ENCODE measurements at places on chromosomes 5 and 9. TPM values are rescaled to one million over a fixed set of nuclear protein-coding genes. Genes with fewer than 3 reads are reported as not detected.

GRCh38 chr5:169147534-169147933 lies 153.4 kb downstream of the SLIT3 start:
- no peaks in the 10 kb centered on the region for H3K27me3 ChIP-seq
- H3K27ac ChIP-seq = no peak overlapping the region
- no peak for DNase-seq
- H3K36me3 ChIP-seq = no peaks in the 10 kb centered on the region
- H3K4me3 ChIP-seq = no peak overlapping the region

BRIX1 gene
- total RNA-seq = 34.7 TPM

GRCh38 chr5:136484808-136485325 lies 119.5 kb upstream of the TRPC7 start:
- no peaks in the 10 kb centered on the region for H3K4me1 ChIP-seq
- no peak for DNase-seq
- H3K27ac ChIP-seq = no peak overlapping the region
- no peaks in the 10 kb centered on the region for H3K36me3 ChIP-seq
- no peaks in the 10 kb centered on the region for H3K27me3 ChIP-seq
- H3K4me3 ChIP-seq = no peak overlapping the region

- H3K27ac ChIP-seq = no peak overlapping the region
- H3K27me3 ChIP-seq = no peaks in the 10 kb centered on the region
- no peak overlapping the region for H3K4me3 ChIP-seq
- no peak for DNase-seq
- no peaks in the 10 kb centered on the region for H3K36me3 ChIP-seq
Measured at GRCh38 chr5:155540000-155540595, 526.5 kb downstream of the KIF4B start.

SPACA9 gene
- total RNA-seq = 5.2 TPM

ITGA2 gene
- 0.79 TPM for total RNA-seq

GRCh38 chr9:5449521-5450358 lies 602 bp upstream of the CD274 start:
- peak overlapping the region; percentile 98 for H3K27ac ChIP-seq
- peaks cover 83% of the 10 kb centered on the region for H3K4me1 ChIP-seq
- DNase-seq = no peak
- no peaks in the 10 kb centered on the region for H3K27me3 ChIP-seq
- peak overlapping the region; percentile 93 for H3K4me3 ChIP-seq

- peaks cover 90% of the 10 kb centered on the region for H3K4me1 ChIP-seq
- H3K27me3 ChIP-seq = no peaks in the 10 kb centered on the region
- DNase-seq = no peak
- peak overlapping the region; percentile 75 for H3K4me3 ChIP-seq
- peak overlapping the region; percentile 84 for H3K27ac ChIP-seq
- no peaks in the 10 kb centered on the region for H3K36me3 ChIP-seq
Measured at GRCh38 chr5:35790457-35790822, 66.3 kb upstream of the IL7R start.

- H3K4me1 ChIP-seq = no peaks in the 10 kb centered on the region
- H3K27me3 ChIP-seq = no peaks in the 10 kb centered on the region
- H3K36me3 ChIP-seq = no peaks in the 10 kb centered on the region
Measured at GRCh38 chr9:81724242-81724889, 35.0 kb upstream of the TLE1 start.

- peaks cover 6% of the 10 kb centered on the region for H3K4me1 ChIP-seq
- H3K4me3 ChIP-seq = no peak overlapping the region
- no peak overlapping the region for H3K27ac ChIP-seq
- H3K27me3 ChIP-seq = peaks cover 21% of the 10 kb centered on the region
- H3K36me3 ChIP-seq = no peaks in the 10 kb centered on the region
Measured at GRCh38 chr5:122163121-122164069, 34.0 kb downstream of the ZNF474 start.

GRCh38 chr5:179439181-179439985 lies 94.1 kb upstream of the ADAMTS2 start:
- no peak overlapping the region for H3K4me3 ChIP-seq
- no peak for DNase-seq
- no peak overlapping the region for H3K27ac ChIP-seq
- no peaks in the 10 kb centered on the region for H3K4me1 ChIP-seq

DNA sequence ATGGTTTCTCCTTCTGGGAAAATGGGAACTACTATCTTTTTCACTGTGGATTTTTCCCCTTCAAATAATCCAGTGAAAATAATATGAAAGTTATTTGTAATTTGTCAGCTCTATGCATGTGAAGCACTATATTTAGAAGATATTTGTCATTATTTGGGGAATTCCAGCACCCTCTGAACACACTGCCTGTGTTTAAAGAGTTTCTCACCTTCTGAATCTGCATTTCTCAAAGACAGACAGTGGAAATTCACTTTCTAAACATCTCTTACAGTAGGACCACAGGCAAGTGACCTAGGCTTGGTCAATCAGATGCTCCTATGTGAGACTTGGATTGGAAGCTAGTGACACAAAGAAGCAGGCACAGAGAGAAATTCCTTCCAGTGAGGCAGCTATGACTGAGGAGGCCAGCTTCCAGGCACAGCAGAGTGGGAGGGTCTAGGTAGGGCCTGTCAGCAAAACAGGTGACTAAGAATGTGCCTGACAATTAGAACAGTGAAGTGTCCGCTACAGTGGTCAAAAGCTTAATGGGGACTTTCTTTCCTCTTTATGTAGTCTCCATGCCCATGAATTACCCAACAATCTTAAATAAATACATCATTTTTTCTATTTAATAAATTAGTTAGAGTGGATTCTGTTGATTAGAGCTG lies 167.2 kb downstream of the HMHB1 start:
- H3K27me3 ChIP-seq = no peaks in the 10 kb centered on the region
- no peak for DNase-seq
- H3K27ac ChIP-seq = no peak overlapping the region
- no peak overlapping the region for H3K4me3 ChIP-seq

- H3K27me3 ChIP-seq = no peaks in the 10 kb centered on the region
- H3K27ac ChIP-seq = no peak overlapping the region
Measured at GRCh38 chr5:169426784-169427183, 125.8 kb upstream of the SLIT3 start.

- H3K36me3 ChIP-seq = peaks cover 6% of the 10 kb centered on the region
- no peak overlapping the region for H3K27ac ChIP-seq
- H3K4me3 ChIP-seq = no peak overlapping the region
- H3K27me3 ChIP-seq = no peaks in the 10 kb centered on the region
- DNase-seq = no peak
Measured at GRCh38 chr9:114972510-114973136, 42.2 kb upstream of the TNFSF8 start.

DND1 gene
- 3.7 TPM for total RNA-seq

DNA sequence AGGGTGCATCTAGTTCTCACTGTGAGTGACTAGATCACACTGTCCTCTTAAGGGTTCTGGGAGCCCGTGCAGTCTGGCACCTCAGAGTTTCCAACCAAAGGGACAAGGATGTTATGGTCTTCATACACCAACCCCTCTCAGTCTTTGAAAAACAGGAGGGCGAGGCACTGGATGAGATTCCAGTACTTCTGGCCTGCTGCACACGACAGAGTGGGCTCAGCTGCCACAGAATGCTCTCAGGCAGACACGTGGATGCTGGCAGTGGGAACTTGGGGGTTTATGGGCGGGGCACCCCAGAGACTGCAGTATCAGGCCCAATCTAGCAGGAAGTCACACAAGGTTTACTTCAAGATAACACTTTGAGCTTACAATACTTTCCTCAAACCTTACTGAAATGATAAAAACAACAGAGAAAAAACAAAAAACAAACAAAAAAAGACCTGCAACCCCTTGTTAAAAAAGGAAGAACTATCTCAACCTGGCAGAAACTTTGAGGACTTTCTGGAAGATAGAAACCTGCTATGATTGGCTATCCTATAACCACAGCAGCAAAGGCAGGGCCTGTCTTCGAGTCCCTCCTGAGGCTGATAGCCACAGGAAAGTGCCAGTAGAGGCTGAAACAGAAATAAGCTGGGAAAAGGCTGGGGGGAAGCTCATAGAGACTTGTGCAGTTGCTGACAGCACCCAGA lies 28.3 kb upstream of the TGFBR1 start:
- H3K4me1 ChIP-seq = peaks cover 37% of the 10 kb centered on the region
- peak overlapping the region; percentile 95 for H3K27ac ChIP-seq
- peak; percentile 22 for DNase-seq
- H3K27me3 ChIP-seq = no peaks in the 10 kb centered on the region

GRCh38 chr9:125492719-125493118 lies 214.3 kb downstream of the MAPKAP1 start:
- H3K27ac ChIP-seq = no peak overlapping the region
- no peak for DNase-seq

DNA sequence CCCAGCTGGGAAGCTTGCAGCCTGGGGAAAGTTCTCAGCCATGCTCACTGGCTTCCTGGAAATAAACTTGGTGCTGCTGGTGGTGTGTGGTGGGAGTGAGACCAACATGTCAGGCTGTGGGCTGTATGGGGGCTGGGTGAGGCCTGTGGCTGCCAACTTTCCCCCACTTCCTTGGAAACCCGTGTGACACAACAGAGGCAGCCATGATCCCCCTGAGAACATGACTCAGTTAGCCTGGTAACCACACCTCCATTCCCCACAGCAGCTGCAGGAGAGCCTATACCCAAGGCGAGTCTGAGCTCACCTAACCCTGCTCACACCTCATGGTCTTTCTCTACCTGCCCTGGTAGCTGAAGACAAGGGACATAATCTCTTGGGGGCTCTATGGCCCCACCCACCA lies 72.7 kb upstream of the RGMB start:
- DNase-seq = no peak
- H3K36me3 ChIP-seq = peaks cover 4% of the 10 kb centered on the region
- H3K27me3 ChIP-seq = peaks cover 5% of the 10 kb centered on the region

DNA sequence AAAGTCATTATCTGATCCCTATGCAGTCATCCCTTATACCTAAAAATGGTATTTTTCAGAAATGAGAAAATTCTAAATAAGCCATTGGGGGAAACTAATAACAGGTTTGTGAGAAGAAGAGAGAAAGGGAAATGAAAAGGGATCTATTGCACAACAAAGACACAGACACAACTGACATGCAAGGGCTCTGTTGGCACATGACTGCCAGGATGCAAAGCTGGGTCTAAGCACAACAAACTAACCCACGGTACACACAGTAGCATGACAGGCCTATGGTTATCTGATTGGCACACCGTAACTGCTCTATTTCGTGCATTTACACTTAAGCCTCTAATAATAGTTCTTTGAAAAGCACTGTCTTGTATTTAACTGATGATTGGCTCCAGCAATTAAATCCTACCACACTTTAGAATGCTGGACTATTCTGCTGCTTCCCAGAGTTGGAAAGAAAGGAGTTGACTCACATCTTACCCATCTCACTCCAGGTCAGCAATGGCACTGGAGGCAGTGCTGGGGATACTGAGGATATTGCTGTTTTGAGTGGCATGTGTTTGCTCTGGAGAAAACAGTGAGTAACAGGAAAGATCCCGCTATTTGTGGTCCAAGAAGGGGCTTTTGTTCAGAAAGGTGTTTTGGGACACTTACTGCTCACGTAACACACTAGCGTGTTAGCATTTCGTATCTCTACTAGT lies 328.3 kb downstream of the GLIS3 start:
- no peaks in the 10 kb centered on the region for H3K36me3 ChIP-seq
- H3K4me3 ChIP-seq = no peak overlapping the region
- H3K4me1 ChIP-seq = no peaks in the 10 kb centered on the region
- peaks cover 31% of the 10 kb centered on the region for H3K27me3 ChIP-seq
- H3K27ac ChIP-seq = no peak overlapping the region

IFNA13 gene
- total RNA-seq = not detected

GRCh38 chr5:180197016-180197702 lies 11.9 kb downstream of the RASGEF1C start:
- H3K27ac ChIP-seq = no peak overlapping the region
- no peak overlapping the region for H3K4me3 ChIP-seq
- peaks cover 9% of the 10 kb centered on the region for H3K27me3 ChIP-seq
- no peak for DNase-seq
- no peaks in the 10 kb centered on the region for H3K36me3 ChIP-seq
- no peaks in the 10 kb centered on the region for H3K4me1 ChIP-seq

DNA sequence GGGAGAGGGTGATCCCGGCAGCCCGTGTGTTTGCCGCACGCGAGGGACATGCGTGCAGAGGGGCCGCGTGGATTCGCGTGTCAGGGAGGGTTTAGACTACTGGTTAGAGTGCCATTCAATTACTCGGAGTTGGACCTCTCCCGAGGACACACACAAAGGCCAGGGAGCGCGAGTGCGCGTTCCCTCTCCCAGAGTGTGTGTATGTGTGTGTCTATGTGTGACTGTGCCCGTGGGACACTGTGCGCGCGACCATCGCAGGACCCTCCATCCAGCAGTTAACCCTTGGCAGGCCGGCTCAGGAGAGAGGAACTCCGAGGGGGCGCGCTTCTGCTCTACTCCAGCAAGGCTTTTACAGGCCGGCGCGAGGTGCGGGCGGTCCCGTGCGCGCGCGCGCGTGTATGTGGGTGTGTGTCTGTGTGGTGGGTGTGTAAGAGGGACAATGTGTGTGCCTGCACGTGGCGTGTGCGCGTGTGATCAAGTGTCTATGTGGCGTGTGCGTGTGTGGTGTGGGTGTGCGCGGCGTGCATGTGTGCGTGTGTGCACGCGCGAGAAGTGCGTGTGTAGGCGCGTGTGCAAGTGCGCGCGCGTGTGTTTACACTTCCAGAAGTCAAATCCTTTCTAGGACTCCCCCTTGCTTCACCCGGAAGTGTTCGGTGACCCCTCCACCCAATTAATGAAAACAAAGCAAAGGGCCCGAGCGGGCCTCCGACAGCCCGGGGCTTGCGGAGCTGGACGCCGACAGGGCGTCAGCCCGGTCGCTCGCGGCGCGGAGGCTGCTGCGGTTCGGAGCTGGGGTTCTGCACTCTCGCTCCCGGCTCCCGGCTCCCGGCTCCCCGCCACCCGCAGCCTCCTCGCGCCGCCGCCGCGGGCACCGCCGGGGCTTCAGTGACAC lies 75.3 kb upstream of the TBCA start:
- H3K4me1 ChIP-seq = peaks cover 24% of the 10 kb centered on the region
- peaks cover 14% of the 10 kb centered on the region for H3K27me3 ChIP-seq
- DNase-seq = peak; percentile 30
- no peak overlapping the region for H3K27ac ChIP-seq
- peak overlapping the region; percentile 84 for H3K4me3 ChIP-seq

DNA sequence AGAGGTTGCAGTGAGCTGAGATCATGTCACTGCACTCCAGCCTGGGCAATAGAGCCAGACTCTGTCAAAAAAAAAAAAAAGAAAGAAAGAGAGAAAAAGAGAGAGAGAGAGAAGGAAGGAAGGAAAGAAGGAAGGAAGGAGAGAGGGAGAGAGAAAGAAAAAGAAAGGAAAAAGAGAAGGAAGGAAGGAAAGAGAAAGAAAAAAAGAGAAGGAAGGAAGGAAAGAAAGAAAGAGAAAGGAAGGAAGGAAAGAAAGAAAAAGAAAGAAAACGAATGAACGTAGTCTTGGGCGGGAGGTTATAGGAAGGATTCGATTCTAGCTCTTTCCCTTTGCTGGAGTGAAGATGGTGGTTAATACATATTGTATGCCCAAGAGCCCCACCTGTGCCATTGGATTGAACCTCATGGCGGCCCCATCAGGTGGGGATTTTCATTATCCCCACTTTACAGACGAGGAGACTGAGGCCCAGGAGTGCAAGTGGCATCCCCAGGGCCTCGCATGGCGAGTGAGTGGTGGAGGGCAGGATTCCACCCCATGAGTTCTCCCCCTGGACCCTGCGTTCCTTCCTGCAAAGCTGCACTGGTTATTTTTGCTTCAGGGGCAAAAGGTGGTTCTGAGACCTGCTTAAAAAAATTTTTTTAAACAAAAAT lies 80.9 kb upstream of the ASS1 start:
- DNase-seq = no peak
- H3K4me1 ChIP-seq = peaks cover 12% of the 10 kb centered on the region
- H3K27me3 ChIP-seq = peaks cover 7% of the 10 kb centered on the region

SPATA31A5 gene
- not detected for total RNA-seq
